GM13976 (cell line): ENCODE measurements at places on chromosomes 2 and 18.

- DNase-seq, result peak; percentile 63
These were observed 8.2 kb downstream of the DLX2 start for GRCh38 chr2:172094294-172095145.

GRCh38 chr2:101781326-101781725, 83.8 kb downstream of the MAP4K4 start:
- DNase-seq, result no peak

- DNase-seq, result no peak
These were observed 32.3 kb upstream of the LIPG start for GRCh38 chr18:49529596-49529995.

DNA sequence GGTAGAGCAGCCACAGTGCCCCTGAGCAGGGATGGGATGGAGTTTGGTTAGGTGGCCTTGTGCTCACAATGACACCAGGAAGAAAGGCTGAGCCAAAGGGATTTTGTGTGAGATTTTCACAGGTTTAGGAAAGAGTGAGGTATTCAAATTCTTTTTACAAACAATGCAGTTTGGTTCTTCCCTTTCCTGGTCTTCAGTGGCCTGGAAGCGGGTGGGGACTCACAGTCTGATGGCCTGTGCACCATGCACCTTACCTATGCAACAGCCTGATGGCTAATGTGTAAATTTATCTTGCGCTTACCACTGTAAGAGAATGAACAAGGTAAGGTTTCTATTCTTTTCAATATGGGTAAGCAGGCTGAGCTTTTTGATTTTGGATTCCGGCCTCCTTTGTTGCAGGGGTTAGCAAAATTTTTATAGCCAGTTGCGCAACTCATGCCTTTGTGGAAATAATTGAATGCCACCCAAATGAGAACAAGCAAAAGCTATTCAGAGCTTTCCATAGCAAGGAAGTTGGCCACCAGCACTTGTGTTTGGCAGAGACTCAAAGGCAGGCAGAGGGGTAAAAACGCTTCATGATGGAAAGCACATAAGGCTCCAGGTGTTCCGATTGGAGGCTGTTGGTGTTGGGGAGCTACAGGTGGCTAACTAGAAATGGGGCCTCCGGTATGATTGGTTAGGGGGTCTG, 23.8 kb upstream of the IL1R2 start:
- DNase-seq, result no peak

DNA sequence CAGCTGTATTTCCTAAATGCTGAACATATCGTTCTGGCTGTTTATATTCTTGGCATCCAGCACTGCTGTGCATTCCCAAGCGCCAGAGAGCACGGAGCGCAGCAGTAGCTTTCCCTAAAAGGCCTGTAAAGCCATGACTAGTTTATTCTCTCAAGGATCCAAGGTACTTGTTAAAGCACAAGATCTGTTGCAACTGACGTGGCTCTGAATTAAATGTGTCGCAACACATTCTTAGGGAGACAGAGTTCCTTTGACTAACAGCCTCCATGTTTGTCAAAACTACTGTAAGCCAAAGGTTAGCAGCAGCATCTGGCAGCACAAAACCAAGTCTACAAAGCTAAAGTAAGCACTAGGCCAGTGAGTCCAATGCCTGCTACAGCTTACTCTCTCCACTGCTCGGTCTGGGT, 188.6 kb upstream of the FN1 start:
- no peak for DNase-seq

- no peak for DNase-seq
These were observed 22.2 kb downstream of the EFR3B start for GRCh38 chr2:25063876-25064660.

DNA sequence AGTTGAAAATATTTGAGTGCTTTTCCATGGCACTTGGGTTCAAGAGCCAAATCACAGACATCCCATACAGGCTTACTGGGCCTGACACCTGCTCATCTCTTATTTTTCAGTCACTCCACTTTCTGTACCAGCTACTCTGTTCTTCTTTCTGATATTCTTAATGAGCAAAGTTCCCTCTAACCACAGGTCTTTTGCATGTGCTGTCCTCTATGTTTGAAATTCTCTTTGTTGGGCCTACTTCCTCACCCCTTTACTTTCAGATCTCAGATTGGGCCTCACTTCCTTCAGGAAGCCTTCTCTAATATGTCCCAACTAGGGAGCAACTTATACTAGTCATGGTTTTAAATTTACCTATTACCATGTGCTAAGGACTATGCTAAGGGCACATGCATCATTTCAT, 81.8 kb upstream of the RBMS1 start:
- no peak for DNase-seq

- DNase-seq, result no peak
These were observed 57.7 kb downstream of the ROCK2 start for GRCh38 chr2:11286749-11287148.

DNA sequence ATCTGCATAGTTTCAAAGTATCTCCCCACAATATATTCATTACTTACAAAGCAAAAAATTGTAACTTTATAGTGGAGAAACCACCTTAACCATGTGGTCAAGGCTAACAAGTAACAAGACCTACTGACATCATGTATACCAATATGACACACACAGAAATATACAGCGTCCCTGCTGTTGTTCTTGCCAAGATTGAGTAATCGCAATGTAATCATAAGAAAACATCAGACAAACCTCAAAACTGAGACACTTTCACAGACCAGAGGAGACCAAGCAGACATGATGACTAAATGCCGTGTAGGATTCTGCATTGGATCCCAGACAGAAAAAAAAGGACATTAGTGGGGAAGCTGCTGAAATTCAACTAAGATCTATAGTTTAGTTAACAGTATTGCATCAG, 123.0 kb downstream of the ACAA2 start:
- no peak for DNase-seq

GRCh38 chr2:75450068-75450467, 110.7 kb downstream of the EVA1A start:
- DNase-seq, result no peak

GRCh38 chr2:57376985-57377384, 669.6 kb upstream of the VRK2 start:
- peak; percentile 20 for DNase-seq

GRCh38 chr2:106280224-106280623, 86.1 kb upstream of the UXS1 start:
- no peak for DNase-seq

DNA sequence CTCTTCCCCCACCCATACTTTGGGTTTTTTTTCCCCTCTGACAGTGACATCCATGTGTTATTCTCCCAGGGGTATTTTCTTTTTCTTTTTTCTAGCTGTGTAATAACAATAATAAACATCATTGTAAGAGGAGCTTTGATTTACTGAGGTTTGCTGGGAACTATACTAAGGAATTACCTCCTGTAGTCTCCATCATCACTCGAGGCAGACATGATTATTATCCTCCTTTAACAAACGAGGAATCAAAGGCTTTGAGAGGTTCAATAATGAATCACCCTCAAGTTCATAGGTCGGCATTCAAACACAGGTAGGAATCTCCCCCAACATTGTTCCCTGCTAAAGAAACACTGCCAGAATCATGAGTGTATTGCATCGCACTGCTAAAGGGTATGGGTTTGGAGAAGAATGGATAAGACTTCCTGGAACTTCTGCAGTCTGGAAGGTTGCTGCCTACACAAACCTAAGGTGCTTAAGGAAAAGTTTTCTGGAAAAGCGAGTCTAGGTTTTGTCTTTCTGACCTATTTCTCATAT, 260.2 kb upstream of the SESTD1 start:
- no peak for DNase-seq

- no peak for DNase-seq
These were observed 183.7 kb downstream of the IRS1 start for GRCh38 chr2:226615891-226616290.

GRCh38 chr18:70036771-70037347, 89.2 kb upstream of the CD226 start:
- DNase-seq, result peak; percentile 63

DNA sequence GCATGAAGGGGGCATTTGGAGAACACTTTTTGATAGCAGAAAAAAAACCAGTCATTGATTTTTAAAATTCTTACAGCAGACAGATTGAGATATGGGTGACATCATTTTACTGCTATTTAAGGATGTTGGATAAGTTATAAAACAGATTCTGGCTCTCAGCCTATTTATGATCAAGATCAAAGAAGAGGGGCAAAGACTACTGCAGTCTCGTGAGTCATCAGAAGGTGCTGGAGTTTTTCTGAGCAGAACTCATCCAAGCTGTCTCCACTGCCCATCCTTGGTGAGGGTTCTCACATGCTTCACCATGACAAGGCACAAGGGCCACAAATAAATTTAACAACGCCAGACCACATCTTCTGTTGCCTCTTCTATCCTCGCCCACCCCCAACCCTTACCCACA, 58.8 kb downstream of the ST6GAL2 start:
- no peak for DNase-seq

DNA sequence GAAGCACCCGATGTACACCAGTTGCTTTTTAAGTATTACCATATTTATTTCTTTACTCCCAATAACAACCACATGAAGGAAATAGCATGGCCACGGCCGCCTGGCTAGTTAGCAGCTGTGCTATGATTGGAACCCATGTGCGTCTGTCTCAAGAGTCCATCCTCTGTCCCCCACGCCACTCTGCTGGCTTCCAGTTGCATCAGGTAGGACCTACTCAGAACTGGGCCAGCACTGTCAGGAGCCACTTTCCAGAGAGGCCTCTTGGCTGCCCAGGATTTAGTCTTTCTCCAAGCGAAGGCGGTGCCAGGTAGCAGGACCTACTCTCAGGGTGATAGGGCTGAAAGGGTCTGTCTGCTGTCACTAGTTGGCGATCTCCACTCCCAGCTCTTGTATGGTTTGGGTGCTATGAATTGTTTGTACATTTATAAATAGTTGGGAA, 22.1 kb downstream of the ASB18 start:
- DNase-seq, result no peak

DNA sequence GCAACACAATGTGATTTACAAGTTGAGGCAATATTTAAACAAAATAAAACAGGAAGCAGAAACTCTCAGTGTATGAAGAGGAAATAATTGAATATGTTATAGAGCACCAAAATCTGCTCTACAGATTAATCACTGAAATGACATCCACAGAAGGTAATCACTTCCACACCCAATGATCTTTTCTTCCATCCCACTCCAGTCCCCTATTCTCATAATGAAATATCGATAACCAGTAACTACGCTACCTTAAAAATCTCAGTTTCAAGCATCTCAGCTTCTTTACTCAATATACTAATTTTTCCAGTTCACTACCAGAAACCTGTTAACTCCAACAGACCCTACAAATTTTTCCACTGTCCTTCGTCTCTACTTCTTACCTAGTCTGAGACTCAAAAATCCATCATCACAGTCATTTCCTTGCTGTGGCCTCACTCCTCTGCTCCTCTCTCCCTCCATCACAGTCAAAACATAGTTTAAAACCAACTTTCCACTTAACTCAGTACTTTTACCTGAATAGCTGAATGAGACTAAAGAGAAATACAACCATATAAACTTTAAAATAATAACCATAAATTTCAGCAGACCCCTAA, 67.1 kb downstream of the MEMO1 start:
- no peak for DNase-seq

DNA sequence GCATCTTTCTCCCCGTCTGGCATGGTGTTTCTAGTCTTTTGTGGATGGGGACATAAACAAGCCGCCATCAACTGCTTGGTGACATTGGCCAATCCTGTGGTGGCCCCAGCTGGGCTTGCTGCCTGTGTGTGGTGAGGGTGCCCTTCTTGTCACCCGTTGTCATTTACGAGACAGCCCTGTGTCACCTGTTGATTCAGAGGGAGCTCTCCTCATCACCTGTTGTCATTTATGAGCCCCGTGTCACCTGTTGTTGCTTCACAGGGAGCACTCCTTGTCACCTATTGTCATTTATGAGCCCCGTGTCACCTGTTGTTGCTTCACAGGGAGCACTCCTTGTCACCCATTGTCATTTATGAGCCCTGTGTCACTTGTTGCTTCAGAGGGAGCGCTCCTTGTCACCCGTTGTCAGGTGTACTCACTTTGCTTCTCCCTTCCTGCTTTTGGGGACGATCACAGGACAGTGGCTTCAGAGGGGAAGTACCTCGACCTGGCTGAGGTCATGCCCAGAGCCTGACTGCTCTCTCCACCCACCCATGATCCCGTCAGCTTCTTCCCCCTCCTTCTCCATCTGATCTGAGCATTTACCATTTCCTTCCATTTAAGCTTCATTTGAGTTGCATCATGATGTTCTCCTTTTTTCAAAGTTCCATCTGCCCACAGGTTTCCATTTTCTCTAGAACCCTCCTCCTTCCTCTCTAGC, 29.1 kb downstream of the HPCAL1 start:
- DNase-seq, result peak; percentile 83

GRCh38 chr18:35671966-35672603, 90.5 kb downstream of the GALNT1 start:
- DNase-seq, result no peak

GRCh38 chr2:195482010-195482409, 175.0 kb upstream of the SLC39A10 start:
- DNase-seq, result no peak

GRCh38 chr2:149872041-149872440, 284.5 kb upstream of the MMADHC start:
- DNase-seq, result no peak

- no peak for DNase-seq
These were observed 57.9 kb downstream of the DYNC1I2 start for GRCh38 chr2:171745141-171745540.

- no peak for DNase-seq
These were observed 902 bp downstream of the SS18 start for GRCh38 chr18:26089293-26090129.
